ENCODE measurements at places on chromosomes 2 and 18.

DNA sequence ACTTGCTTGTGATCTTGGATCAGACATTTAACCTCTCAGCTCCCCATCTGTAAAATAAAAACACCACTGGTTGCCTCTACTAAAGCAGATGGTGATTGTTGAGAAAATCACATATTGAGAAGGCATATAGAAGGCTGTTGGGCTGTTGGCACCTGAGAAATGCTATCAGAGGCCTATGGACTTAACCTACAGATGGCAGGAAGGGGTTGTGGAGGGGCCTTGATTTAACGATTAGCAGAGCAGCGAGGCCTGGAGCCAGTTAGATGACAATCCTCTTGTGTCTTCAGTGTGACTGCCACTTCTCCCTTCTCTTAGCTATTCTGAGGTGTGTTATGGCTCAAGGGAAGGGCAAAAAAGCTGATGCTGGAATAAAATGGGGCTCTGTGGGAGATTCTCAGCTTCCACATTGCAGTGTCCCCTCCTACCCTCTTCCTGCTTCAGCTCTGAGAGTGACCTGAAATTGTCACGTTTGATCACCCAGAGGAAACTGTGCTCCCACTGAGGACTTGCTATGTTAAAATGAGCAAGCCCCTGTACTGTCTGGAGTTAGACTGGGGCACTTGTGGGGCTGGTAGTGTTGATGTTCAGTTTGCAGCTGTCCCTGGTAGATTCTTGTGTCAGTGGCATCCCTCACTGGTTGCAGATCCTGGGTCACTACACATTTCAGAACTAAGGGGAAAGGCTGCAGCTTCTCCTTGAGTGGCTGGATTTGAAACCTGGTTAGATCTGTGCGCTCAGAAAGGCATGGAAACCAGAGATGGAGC lies 31.5 kb downstream of the CXCR4 start:
- H3K27ac ChIP-seq = no peak overlapping the region
- peaks cover 6% of the 10 kb centered on the region for H3K4me1 ChIP-seq
- no peak for DNase-seq
- peaks cover 5% of the 10 kb centered on the region for H3K36me3 ChIP-seq
- no peaks in the 10 kb centered on the region for H3K27me3 ChIP-seq

DNA sequence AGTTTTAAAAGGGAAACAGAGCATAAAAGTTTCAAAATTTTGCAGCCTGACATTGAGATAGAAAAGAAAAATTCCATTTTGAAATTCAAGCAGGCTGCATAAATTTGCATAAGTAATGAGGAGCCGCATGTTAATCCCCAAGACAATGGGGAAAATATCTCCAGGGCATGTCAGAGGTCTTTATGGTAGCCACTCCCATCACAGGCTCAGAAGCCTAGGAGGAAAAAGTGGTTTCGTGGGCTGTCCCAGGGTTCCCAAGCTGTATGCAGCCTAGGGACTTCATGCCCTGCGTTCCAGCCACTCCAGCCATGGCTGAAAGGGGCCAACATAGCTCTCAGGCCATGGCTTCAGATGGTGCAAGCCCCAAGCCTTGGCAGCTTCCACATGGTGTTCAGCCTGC lies 108.8 kb downstream of the SLC4A10 start:
- DNase-seq = no peak
- no peak overlapping the region for H3K27ac ChIP-seq
- no peaks in the 10 kb centered on the region for H3K27me3 ChIP-seq
- H3K36me3 ChIP-seq = no peaks in the 10 kb centered on the region
- H3K4me3 ChIP-seq = no peak overlapping the region

DNA sequence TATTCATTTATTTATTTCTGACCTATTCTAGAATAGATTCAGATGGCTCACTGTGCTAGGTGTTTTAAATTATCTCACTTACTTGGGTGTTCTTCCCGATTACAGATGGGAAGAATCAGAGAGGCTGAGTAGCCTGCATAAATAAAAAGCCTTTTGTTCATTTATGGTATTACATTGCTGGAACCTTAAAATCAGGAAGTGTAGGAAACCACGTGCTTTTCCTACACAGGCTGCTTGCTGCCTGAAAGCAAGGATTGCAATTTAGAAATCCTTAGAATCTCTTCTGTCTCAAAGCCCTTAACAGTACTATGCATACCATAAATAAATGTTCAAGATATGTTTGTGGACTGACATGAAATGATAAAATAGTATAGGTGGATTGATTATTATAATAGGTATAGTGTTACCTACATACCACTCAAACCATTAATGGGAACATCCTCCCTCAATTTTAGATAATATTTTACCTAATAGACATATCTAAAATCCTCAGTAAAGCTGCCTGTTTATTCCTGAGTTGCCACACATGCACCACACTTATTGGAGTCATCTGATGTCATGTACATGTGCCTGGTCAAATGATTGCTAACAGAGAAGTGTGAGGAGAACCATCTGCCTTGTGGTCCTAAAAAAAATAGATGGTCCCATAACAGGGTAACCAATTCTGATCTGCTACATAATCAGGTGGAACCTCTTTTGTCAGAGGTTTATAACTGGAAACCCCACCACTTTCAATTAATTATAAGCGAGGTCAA lies 73.5 kb upstream of the C2orf15 start:
- H3K4me3 ChIP-seq = no peak overlapping the region
- DNase-seq = no peak

DNA sequence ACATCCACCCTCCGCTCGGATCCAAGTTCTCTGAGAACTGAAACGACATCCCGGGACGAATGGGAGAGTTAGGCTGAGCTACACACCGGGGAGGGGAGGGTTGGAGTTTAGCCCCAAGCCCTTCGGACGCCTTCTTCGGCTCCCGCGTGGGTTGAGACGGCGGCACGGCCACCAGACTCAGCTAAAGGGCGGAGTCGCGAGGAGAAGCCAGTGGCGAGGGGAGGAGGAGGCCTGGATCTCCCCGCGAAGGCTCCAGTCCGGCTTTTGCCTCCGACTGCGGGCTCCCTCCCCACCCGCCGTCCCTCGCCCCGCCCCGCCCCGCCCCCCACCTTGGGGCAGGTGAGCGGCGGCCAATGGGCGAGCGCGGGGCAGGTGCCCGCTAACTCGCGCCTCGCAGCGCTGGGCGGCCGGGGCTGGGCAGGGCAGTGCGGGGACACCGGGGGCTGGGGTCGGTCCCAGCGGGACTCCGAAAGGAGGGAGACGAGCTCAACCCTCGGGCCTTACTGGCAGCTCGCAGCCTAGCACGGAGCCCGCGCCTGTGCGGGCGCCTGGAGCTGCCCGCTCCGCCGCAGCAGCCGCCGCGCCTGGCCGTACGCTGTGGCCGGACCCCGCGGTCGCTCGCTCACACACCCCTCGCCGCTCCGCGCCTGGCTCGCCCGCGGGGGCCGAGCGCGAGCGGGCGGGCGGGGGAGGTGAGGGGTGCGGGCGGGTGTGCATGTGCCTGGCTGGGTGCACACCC lies at the start of gene EMX1:
EMX1 (plus strand) TSS at position 382 of the 739 bp plus-strand sequence; CDS start at position 716, 334 bp downstream.
- H3K36me3 ChIP-seq = peaks cover 5% of the 10 kb centered on the region
- no peak within 1 kb of the TSS for H3K27ac ChIP-seq
- peaks cover 45% of the 10 kb centered on the region for H3K4me1 ChIP-seq
- peak within 1 kb of the TSS; percentile 84 for H3K4me3 ChIP-seq

GRCh38 chr2:127770973-127771735 lies 39.8 kb downstream of the WDR33 start:
- H3K36me3 ChIP-seq = peaks cover 17% of the 10 kb centered on the region
- peak overlapping the region; percentile 27 for H3K27ac ChIP-seq
- H3K4me1 ChIP-seq = peaks cover 13% of the 10 kb centered on the region
- H3K4me3 ChIP-seq = no peak overlapping the region
- no peak for DNase-seq

GRCh38 chr18:31041271-31042083 lies 1.1 kb downstream of the DSC3 start:
- no peaks in the 10 kb centered on the region for H3K36me3 ChIP-seq
- DNase-seq = peak; percentile 37
- peaks cover 71% of the 10 kb centered on the region for H3K27me3 ChIP-seq
- peak overlapping the region; percentile 89 for H3K4me3 ChIP-seq
- H3K27ac ChIP-seq = no peak overlapping the region

- no peak for DNase-seq
- no peak overlapping the region for H3K4me3 ChIP-seq
- H3K36me3 ChIP-seq = peaks cover 6% of the 10 kb centered on the region
- H3K27me3 ChIP-seq = peaks cover 6% of the 10 kb centered on the region
- no peaks in the 10 kb centered on the region for H3K4me1 ChIP-seq
These were observed 4.9 kb downstream of the RTP5 start for GRCh38 chr2:241874277-241874925.
